Activated naive CD4-positive, alpha-beta T cell treated with Interleukin-2 at 50 U/mL for 16 hours (primary cell): ENCODE measurements at places on chromosomes 2 and 18.

GRCh38 chr2:217008794-217009193 lies 148.9 kb upstream of the TNP1 start:
- DNase-seq = no peak

DNA sequence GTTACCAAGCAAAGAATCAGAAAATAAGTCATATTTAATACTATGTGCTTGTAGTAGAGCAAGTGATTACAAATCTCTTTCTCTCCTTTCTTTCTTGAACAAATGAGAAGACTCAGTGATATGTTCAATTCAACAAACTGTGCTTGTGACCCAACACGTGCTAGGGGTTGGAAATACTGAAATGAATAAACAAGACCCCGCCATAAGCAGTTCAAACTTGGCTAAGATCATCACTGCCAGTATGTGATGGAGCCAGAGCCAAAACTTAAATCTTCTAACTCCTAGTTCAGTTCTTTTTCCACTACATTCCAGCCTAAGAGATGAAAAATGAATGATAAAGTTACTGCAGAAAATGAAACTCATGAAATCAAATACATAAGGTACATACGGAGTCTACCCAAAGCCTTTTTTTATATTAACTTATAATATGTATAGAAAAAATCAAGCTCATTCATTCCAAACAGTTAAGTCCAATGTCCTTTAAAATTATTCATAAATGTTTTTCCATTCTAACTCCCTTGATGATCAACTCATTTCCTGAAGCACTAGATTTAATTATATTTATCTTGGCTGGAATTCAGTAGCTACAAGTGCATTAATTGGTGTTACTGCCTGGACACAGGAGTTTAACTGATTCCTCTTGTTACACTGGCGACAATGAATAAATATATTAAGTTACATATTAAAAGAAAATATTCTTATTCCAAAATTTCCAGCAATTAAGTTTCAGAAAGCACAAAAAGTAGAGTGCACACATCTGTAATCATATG lies 36.0 kb downstream of the GALNT3 start:
- no peak for DNase-seq

DNA sequence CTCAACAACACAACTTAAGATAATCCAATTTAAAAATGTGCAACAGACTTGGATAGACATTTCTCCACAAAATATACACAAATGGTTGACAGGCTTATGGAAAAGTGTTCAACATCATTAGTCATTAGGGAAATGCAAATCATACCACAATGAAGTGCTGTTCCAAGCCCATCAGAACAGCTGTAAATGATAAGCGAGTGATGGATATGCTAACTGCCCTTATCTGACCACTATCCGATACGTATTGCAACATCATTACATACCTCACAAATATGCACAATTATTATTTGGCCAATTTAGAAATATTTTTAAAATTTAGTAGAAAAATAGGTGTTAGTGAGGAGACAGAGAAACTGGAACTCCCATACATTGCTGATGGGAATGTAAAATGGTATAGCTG lies 62.2 kb downstream of the PPP4R1 start:
- DNase-seq = no peak

- DNase-seq = no peak
Observed at GRCh38 chr2:51013933-51014526, 17.9 kb downstream of the NRXN1 start.

GRCh38 chr2:182090486-182090885 lies 104.8 kb downstream of the PPP1R1C start:
- no peak for DNase-seq
